Posterior vena cava (tissue), 2 donors: ENCODE measurements at places on chromosomes 4 and X.

DNA sequence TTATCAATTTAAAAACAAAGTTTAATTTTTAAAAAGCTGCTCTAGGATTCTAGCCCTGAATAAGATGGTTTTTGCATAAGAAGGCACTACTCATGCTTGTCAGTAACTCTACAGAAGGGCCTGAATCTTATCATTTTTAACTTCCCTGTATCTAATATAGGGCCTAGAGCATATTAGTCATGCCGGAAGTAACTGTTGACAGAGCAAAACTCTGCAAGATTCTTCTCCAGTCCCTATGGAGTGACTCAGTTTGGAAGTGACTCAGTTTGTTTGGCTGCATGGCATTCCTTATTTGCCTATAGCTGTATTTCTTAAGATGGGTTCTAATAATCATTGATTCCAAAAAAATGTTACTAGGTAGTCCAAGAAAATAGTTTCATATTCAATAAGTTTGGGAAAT, 431.8 kb upstream of the HTR2C start:
- no peak for DNase-seq

- no peak for DNase-seq
Observed at GRCh38 chr4:72857787-72858186, 211.7 kb downstream of the COX18 start.

- no peak for DNase-seq
Observed at GRCh38 chr4:144141493-144141892, 975 bp upstream of the GYPA start.

GRCh38 chr4:18608908-18609533, 587.5 kb upstream of the LCORL start:
- no peak for DNase-seq

- no peak for DNase-seq
Observed at GRCh38 chr4:123350191-123350544, 46.4 kb upstream of the SPRY1 start.

- no peak for DNase-seq
Observed at GRCh38 chrX:138921031-138921430, 209.5 kb upstream of the FGF13 start.

DNA sequence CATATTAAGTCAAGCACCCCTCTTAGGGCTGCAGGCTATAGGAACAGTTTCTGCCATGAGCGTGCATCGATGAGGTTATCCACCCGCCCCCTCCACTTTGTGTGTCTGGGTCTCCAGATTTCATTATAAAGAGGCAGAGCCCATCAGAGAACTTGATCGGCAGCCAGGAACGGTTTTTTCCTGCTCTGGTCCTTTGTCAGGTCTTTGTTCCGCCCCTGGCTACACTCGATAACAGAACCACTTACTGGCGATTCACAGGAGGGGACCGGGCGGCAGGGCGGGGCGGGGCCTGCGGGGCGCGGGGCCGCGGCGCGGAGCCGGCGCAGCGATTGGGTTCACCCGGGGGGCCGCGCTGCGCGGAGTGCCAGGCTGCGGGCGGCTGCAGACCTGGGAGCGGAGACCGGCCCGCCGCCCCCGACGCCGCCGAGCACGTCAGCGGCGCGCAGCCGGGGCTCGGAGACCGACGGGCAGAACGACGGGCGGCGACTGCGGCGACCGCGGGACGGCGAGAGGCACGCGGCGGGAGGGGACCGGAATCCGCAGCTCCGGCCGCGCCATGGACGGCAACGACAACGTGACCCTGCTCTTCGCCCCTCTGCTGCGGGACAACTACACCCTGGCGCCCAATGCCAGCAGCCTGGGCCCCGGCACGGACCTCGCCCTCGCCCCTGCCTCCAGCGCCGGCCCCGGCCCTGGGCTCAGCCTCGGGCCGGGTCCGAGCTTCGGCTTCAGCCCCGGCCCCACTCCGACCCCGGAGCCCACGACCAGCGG, at the start of gene SLC10A4:
TSS of gene SLC10A4 (plus strand) at position 338 of the 771 bp plus-strand sequence. CDS start at position 557, 219 bp downstream.
- DNase-seq, result no peak

DNA sequence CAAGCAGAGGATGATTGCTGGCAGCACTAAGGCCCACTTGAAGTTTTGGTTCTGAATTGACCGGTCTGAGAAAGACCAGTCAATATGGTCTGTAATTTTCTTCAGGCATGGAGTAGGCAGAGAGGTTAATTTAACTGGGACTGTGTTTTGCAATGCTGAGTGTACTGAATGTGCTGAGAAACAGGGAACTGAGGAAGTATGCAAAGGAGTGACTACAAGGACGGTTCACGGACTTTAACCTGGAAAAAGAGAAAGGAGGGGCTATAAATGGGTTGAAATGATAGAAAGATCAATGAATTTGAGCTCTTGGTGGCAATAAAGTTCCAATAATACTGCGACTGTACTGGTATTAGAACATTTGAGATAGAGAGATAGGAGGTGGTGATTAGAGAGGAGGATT, 84.5 kb downstream of the MAGEB17 start:
- no peak for DNase-seq

- DNase-seq, result no peak
Observed at GRCh38 chr4:11529625-11530201, 101.0 kb upstream of the HS3ST1 start.

- no peak for DNase-seq
Observed at GRCh38 chr4:37946503-37947179, 13.6 kb upstream of the PTTG2 start.

GRCh38 chrX:115895678-115896329, 274.7 kb upstream of the AGTR2 start:
- peak; percentile 57 for DNase-seq

DNA sequence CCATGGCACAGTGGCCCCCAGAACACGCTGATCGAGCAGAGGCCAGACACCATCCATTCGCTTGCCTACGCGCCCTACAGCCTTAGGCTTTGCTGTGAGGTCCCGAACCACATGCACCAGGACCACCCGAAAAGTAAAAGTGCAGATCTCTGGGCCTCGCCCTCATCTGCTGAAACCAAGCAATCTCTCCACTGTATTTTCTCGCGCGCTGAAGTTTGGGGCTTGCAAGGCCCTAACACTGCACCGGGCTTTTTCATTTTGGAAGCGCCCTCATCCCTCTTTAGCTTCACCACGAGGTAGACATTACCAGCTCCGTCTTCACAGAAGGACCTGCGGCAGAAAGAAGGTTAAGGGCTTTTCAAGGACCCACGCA, 21.2 kb downstream of the NKX3-2 start:
- no peak for DNase-seq

DNA sequence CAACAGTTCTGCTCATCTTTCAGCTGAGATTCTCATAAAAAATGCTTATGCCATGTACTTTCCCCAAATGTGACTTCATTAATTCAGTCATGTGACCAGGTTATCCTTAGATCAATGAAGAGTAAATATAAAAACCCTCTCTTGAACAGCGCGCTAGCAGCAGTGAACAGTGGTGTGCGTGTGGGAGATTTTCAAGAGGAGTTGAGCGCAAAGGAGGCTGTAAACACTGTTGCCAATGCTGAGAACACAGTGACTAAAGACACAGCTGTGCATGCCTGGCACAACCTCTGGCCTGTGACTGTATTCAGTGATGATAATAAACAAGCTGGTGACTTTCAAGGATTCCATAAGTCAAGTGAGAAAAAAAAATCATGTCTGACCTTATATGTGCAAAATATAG, 25.1 kb downstream of the MSX1 start:
- DNase-seq, result no peak

- DNase-seq, result no peak
Observed at GRCh38 chr4:73698217-73698616, 42.2 kb upstream of the CXCL8 start.
